ENCODE measurements at places on chromosomes 7 and 10. TPM values are rescaled to one million over a fixed set of nuclear protein-coding genes. Genes with fewer than 3 reads are reported as not detected.
A peak's percentile ranks its signal among the peaks of the same experiment; 100 is the strongest.

The SPAM1 gene
- not detected for total RNA-seq

The GRID2IP gene
- total RNA-seq, result 0.46 TPM

The TMEM254 gene
- total RNA-seq, result 17.6 TPM

The MYL10 gene
- total RNA-seq, result not detected

The CTTNBP2 gene
- total RNA-seq, result 6.3 TPM

The AGAP9 gene
- 6.0 TPM for total RNA-seq

DNA sequence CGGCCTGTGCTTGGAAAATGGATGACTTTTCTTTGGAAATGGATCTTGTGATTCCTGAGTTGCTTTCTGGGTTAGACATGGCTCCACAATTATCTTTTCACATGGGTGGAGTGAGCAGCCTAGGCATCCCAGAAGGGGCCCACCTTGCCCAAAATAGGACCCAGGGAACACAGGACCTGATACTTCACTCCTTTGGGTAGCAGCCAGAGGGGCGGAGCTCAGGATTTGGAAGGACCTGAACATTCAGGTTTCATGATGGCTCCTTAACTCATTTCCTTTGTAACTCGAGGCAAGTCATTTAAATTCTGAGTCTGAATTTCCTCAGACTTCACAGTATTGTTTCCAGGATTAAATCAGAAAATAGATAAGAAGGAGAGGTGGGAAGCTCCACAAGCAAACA lies 178.3 kb upstream of the ZMIZ1 start:
- no peaks in the 10 kb centered on the region for H3K36me3 ChIP-seq
- H3K27ac ChIP-seq, result no peak overlapping the region
- H3K4me1 ChIP-seq, result no peaks in the 10 kb centered on the region
- no peak overlapping the region for H3K4me3 ChIP-seq

DNA sequence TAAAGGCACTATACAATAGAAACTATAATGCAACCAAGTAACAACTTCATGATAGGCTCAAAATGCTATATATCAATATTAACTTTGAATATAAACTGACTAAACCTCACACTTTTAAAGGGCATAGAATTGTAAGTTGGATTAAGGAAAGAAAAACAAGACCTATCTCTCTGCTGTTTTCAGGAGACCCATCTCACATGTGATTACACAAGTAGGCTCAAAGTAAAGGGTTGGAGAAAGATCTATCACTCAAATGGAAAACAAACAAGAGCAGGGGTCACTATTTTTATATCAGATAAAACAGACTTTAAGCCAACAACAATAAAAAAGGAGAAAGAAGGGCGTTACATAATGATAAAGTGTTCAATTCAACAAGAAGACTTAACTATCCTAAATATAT lies 155.5 kb downstream of the CDK14 start:
- H3K27ac ChIP-seq, result no peak overlapping the region
- H3K27me3 ChIP-seq, result no peaks in the 10 kb centered on the region
- no peaks in the 10 kb centered on the region for H3K36me3 ChIP-seq
- no peaks in the 10 kb centered on the region for H3K4me1 ChIP-seq
- H3K4me3 ChIP-seq, result no peak overlapping the region

- peaks cover 3% of the 10 kb centered on the region for H3K36me3 ChIP-seq
- no peak for DNase-seq
- peak overlapping the region; percentile 47 for H3K27ac ChIP-seq
- peaks cover 80% of the 10 kb centered on the region for H3K4me1 ChIP-seq
- no peak overlapping the region for H3K4me3 ChIP-seq
Measured at GRCh38 chr10:79264942-79265341, 82.3 kb upstream of the PPIF start.

DNA sequence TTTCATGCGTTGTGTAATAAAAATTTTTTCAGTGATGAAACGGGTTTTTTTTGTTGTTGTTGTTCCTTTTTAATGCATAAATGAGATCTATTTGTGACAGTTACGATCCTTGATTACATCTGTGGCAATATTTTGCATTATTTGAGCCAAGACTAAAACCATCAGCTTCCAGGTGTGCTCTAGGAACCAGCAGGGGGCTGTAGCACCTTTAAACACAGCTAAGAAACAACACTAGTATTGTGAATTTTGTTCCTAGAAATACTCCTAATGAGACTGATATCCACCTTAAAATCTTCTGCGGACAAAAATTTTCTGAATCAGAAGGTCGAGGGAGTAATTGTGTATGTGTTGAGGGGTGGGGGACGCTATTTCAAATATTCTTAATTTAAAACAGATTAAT lies 52.6 kb downstream of the FGFBP3 start:
- H3K36me3 ChIP-seq, result peaks cover 100% of the 10 kb centered on the region
- no peaks in the 10 kb centered on the region for H3K4me1 ChIP-seq
- no peaks in the 10 kb centered on the region for H3K27me3 ChIP-seq
- DNase-seq, result no peak
- no peak overlapping the region for H3K4me3 ChIP-seq

DNA sequence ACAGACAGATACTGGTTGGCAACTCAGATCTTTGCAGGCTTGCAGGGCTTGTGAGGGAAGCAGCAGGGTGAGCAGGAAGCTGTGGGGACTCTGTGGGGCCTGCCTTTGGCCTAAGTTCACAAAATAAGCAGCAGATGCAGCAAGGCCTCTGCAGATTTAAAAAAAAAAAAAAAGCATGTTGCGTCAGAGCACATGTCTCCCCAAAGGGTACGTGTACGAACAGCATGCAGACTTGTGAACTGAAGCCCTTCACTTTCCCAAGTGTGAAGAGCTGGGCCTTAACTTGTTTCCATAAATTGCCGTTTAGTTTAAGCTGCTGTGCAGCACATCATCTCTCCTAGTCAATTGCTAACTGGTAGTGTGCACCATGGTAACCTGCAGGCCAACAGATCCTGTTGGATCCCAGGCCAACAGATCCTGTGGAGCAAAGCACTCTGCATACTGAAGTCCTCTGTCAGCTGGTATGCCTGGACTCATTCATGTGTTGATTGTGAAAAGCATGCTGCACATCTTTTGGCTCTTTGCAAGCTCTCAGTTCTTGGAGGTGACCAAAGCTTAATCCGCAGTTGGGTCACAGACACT lies 10.8 kb upstream of the XPNPEP1 start:
- H3K36me3 ChIP-seq, result no peaks in the 10 kb centered on the region
- H3K27ac ChIP-seq, result no peak overlapping the region
- DNase-seq, result no peak
- H3K4me3 ChIP-seq, result no peak overlapping the region
- no peaks in the 10 kb centered on the region for H3K27me3 ChIP-seq
- no peaks in the 10 kb centered on the region for H3K4me1 ChIP-seq

DNA sequence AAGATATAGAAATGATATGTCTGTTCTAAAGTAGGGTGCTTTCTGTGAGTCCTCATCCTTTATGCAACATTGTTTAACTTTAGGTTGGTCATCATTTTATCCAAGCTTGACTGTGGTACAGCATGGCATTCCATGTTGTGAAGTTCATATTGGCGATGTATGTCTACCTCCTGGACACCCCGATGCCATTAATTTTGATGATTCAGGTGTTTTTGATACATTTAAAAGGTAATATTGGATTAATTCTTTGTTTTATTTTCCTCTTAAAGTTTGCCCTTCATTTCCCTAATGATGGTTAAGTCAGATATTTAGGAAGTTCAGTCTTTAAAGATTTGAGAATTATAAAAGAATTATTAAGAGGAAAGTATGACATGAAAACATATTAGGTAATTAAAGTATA lies 21.3 kb downstream of the HBP1 start:
- DNase-seq, result no peak
- no peak overlapping the region for H3K27ac ChIP-seq
- H3K36me3 ChIP-seq, result peaks cover 92% of the 10 kb centered on the region
- H3K27me3 ChIP-seq, result no peaks in the 10 kb centered on the region
- H3K4me3 ChIP-seq, result no peak overlapping the region

DNA sequence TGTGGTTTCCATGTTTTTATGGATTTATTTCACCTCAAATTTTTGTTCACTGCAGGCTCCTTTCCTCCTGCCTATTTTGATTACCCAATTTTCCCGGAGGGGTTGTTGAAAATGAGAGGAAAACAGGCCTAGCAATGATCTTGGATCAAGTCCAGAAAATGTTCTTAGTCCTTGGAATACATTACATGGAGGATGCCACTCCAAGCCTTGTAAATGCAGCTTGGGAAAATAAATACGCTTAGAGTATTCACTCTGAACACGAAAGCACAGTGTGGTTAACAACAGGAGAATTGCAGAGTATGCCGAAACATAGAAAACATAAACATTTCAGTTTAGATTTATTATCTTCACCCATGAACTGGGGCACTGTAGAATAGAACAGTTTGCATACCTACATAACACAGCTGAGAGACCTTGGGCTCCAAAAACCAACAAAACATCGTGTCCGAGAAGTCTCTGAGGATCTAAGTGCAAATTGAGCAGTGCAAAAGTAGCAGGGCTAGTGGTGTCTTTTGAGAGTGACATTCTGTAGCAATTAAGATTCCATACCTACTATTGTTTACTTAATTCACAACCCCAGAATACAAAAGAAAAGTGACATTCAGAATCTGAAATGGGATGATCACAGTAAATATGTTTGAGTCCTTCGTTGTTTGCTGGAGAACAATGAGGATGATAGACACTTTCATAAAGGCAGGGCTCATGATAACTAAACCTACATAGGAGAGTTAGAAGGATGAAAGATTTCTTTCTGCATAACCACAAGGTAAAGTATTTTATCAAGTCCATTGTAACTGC lies 7.6 kb upstream of the CD36 start:
- H3K4me3 ChIP-seq, result no peak overlapping the region
- H3K27me3 ChIP-seq, result no peaks in the 10 kb centered on the region
- H3K4me1 ChIP-seq, result peaks cover 36% of the 10 kb centered on the region
- no peaks in the 10 kb centered on the region for H3K36me3 ChIP-seq
- peak overlapping the region; percentile 6 for H3K27ac ChIP-seq

All from upper lobe of right lung (tissue), 1 donor.